ENCODE measurements at places on chromosomes 5 and 9. TPM values are rescaled to one million over a fixed set of nuclear protein-coding genes. Genes with fewer than 3 reads are reported as not detected.

GRCh38 chr9:87578625-87579024, 81.0 kb downstream of the DAPK1 start:
- no peak for DNase-seq

DNA sequence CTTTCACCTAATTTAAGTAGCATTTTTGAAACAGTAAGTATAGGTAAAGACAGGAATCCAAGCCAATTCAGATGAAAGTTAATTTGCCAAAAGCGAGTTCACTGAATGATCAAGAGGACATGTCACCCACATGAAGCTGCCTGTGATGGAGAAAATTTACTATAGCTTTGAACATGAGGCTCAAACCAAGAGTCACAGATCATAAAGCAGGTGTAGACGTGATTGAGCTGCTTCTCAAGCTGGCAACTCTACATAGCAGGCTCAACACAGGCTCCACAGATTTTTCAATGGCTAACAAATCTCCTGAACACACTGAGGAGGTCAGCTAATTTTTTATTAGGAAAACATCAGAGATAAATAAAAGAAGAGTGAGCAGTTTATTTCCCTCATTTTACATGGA, 173.7 kb downstream of the FAM114A2 start:
- no peak for DNase-seq

GRCh38 chr5:130871346-130872086, 293.5 kb downstream of the HINT1 start:
- DNase-seq: peak; percentile 53

- DNase-seq: no peak
Observed at GRCh38 chr9:78235256-78235761, 566 bp upstream of the CEP78 start.

DNA sequence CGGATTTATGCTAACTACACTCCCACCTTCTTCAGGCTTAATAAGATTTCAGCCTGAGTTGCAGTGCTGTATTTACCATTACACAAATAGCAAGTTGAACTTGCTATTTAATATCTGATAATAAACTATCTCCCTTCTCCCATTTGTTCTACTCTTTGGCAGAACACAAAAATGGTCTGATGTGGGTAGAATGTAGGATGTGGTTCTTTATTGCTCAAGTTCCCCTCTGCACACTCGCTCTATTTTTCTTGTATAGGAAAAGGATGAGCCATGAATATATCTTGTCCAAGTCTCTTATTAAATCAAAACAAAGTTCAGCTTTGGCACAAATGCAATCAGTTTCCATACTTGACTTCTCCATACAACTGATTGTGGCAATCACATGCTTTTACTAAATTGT, 37.2 kb upstream of the KIF2A start:
- no peak for DNase-seq

DNA sequence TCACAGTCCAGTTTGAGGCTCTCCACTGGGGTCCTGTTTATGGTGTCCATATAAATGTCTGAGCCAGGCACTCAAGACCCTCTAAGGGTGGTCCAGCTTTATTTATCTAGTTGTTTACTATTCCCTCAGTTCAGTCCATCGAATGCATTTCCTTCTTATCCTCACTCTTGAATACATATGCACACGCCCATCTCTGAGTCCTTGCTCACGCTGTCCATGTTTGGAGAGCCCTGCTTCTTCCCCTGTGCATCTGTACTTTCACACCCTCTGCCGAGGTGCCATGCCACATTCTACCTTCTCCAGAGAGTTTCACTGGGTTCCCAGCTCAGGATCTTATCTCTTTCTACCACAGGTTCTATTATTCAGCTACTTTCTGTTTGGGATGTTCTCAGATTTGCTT, 30.2 kb upstream of the SEMA6A start:
- no peak for DNase-seq

- DNase-seq: no peak
Observed at GRCh38 chr5:10303699-10304170, 4.0 kb downstream of the CMBL start.

GRCh38 chr5:32677023-32677422, 34.1 kb upstream of the NPR3 start:
- DNase-seq: no peak

GRCh38 chr9:88652876-88653275, 117.9 kb downstream of the NXNL2 start:
- DNase-seq: no peak

DNA sequence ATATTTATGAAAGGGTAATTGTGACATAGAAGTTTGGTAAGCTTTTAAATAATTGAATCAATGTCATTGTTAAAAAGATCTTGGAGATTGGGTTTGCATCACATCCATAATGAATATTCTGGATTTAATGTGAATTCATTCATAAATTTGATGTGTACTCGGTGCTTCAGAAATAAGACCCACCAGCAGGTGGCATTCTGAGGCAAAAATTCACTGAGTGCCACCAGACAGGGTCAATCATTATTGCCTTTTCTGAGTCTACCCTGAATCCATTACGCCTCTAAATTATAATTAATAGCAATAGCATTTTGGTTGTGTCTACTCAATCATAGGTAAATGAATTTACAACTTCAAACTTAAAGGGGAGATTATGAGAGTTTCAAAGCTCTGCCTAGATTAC, 1.0 kb downstream of the TRPC7 start:
- DNase-seq: no peak

- no peak for DNase-seq
Observed at GRCh38 chr5:68305223-68305870, 89.8 kb downstream of the PIK3R1 start.

DNA sequence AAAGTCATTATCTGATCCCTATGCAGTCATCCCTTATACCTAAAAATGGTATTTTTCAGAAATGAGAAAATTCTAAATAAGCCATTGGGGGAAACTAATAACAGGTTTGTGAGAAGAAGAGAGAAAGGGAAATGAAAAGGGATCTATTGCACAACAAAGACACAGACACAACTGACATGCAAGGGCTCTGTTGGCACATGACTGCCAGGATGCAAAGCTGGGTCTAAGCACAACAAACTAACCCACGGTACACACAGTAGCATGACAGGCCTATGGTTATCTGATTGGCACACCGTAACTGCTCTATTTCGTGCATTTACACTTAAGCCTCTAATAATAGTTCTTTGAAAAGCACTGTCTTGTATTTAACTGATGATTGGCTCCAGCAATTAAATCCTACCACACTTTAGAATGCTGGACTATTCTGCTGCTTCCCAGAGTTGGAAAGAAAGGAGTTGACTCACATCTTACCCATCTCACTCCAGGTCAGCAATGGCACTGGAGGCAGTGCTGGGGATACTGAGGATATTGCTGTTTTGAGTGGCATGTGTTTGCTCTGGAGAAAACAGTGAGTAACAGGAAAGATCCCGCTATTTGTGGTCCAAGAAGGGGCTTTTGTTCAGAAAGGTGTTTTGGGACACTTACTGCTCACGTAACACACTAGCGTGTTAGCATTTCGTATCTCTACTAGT, 328.3 kb downstream of the GLIS3 start:
- no peak for DNase-seq

DNA sequence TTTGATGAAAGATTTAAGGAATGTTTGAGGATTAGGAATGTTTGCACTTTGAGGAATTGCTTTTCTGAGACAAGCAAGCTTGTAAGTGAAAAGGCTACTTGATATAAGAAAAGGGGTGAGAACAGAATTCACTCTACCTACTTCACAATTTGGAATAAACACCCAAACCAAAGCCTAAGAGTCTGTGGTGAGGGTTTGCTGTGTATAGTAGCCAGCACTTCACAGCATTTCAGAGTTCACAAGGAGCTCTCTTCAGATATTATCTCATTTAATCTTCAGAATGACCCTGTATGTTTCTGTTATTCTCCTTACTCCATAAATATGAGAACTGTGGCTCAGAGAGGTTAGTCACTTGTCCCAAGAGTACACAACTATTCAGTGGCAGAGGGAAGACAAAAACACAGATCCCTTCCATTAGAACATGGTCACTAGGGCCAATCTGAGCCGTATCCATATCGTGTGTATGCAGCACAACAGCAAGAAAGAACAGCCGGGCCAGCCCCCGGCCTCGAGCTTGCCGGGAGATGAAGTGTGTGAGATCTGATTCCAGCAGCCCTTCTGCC, 92.4 kb downstream of the FRMD3 start:
- DNase-seq: no peak

DNA sequence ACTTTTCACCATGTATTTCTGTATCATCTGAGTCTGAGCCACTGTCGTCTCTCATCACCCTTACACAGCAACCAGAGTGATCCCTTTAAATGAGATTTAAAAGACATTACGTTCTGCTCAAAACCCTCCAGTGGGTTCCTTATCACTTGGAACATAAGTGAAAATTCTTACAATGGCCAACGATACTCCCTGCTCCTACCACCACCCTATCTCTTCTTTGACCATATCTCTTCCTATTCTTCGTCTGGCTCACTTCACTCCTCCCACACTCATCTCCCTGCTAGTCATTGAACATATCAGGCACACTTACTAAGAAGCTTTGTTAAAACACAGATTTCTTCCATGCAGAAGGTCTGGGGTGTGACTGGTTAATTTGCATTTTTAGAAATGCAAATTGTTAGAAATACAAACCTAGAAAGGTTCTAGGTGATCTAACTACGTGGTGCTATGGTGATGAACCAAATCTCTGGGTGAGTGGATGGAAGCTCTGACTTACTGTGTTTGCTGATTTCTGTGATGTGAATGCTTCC, 166.6 kb upstream of the CD180 start:
- DNase-seq: no peak

- no peak for DNase-seq
Observed at GRCh38 chr9:1048231-1048619, 1.9 kb upstream of the DMRT2 start.

- DNase-seq: no peak
Observed at GRCh38 chr9:106945727-106946660, 83.0 kb downstream of the ZNF462 start.

- no peak for DNase-seq
Observed at GRCh38 chr5:5678909-5679308, 256.4 kb downstream of the ICE1 start.

DNA sequence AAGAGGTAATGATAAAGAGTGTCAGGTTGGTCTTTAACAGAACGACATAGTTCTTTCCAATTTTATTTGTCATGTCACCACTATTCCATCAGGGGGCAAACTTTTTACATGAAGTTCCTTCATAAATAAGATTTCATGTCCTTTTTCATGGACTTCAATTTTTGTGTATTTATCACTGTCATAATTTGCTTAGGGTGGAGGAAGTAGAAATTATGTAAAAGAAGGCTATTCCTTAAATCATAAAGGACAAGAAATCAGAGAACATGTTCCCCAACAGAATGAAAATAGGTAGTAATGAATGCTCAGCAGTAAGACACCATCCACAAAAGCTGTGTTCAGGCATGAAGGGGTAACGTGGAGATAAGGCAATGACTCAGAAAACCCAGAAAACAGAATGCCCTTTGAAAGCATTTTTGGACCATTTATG, 72.7 kb downstream of the ZFAND5 start:
- no peak for DNase-seq

GRCh38 chr5:36301858-36302603, at the start of gene RANBP3L:
RANBP3L (minus strand) TSS chr5:36301902; CDS start chr5:36301416, 486 bp downstream.
- no peak for DNase-seq

DNA sequence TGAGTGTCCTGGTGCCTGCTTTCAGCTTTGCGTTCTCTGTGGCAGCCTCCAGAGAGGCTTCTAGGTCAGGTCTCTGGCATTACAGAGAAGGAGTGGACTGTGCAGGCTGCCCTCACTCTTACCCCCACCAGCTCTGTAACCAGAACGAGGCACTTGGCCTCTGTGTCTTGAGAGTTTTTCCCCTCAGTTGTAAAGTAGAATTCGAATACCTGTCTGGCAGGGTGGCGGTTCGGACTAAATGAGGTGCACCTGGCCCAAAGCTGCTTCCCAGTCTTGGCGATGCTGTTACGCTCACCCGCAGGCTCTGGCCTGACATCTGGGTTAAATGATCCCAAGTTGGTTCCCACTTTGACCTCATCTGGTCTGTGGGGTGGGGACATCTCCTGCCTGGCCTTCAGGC, 40.1 kb downstream of the FAM78A start:
- no peak for DNase-seq

DNA sequence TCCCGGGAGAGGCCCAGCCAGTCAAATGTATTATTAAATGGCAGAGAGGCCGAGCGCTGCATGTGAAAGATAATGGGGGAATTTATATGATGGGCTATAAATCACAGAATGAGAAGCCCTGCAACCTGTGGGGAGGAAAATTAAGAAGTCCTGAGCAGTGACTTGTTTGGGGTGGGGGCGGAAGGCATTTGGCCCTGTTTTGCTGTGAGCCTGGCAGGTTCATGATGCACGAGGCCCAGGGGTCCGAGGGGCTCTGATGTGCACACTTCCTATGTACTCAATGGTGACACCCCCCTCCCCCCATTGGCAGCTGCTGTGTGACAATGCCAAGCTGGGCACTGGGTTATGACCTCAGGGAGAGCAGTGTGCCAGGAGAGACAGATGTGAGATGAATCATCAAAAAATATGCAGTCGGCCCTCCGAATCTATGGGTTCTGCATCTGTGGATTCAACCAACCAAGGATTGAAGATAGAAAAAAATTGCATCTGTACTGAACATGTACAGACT, 13.7 kb upstream of the DAB2IP start:
- DNase-seq: no peak

DNA sequence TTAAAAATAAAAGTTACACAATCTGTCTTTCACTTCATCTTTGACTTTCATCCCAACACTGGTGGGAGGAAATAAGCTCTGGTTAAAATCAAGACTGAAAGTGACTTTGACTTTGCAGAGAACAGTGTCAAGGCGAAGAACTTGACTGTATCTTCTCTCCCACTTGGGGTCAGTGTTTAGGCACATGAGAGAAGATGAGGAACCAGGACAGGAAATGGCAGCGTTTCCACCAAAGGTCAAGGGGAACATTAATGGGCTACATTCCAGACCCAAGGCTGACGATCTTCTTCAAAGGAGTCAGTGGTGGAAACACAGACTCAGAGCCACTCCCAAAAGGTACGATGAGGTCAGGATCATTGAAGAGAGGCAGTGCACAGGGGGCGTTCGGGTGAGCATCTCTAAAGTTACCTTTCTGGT, 409.5 kb downstream of the ARHGEF28 start:
- no peak for DNase-seq

GRCh38 chr9:128891321-128892220, 9.6 kb downstream of the LRRC8A start:
- no peak for DNase-seq

SLC36A3 gene
- not detected for total RNA-seq

ANKRD31 gene
- 0.35 TPM for total RNA-seq

ST8SIA4 gene
- total RNA-seq: 16.2 TPM

LIX1 gene
- not detected for total RNA-seq

EMB gene
- 41.4 TPM for total RNA-seq

CDO1 gene
- 0.67 TPM for total RNA-seq

LHX3 gene
- total RNA-seq: not detected

HAVCR2 gene
- 10.2 TPM for total RNA-seq

FBN2 gene
- total RNA-seq: not detected

Data from activated naive CD4-positive, alpha-beta T cell treated with anti-CD3 and anti-CD28 coated beads for 36 hours (primary cell).